ENCODE measurements at places on chromosomes 1 and 21.

DNA sequence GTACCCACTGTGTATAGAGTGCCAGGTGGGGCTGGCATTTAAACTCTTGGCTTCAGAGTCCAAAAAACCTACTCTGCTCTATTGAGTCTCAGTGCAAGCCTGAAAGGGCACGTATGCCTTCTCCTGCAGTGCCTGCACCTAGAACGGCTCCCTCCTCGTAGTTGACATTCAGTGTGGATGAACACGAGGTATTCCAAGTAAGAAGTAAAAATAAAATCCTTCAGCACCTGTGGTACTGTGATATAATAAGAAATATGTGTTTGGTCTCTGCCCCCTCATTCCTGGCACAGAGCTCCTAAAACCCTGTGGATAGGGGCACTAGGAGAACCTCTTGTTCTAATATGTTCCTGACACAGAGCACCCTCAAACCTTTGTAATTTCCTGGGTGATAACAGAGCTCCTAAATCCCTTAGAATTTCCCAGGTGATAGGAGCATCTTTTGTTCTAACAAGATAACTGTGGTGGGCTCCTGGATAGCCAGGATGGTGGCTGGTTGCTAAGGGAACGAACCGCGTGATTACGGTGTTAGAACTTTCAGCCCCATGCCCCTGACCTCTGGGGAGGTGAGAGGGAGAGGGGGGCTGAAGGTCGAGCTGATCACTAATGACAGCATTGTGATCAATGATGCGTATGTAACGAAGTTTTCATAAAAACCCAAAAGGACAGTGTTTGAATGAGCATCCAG, 16.8 kb downstream of the UCK2 start:
- DNase-seq = no peak

DNA sequence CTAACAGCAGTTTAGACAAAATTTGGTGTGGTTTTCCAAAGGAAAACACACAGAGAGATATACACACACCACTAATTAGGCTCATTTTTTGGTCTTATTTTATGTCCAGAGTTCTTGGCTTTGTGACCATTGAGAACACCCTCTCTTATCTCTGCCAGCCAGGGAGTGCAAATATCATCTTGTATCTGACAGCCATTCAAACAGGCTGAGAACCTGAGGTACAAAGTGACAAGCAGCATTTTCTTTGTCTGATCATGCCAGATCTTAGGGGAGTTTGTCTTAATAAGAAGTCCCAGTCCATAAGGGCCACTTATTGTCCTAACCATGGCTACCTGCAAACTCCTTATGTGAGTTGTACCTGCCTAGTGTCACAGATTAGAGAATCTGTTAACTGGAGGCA, 1165.2 kb downstream of the BRINP3 start:
- DNase-seq = no peak

- DNase-seq = no peak
Measured at GRCh38 chr1:28470146-28470545, 35.7 kb upstream of the RCC1 start.

GRCh38 chr1:112496290-112496689, 12.5 kb upstream of the WNT2B start:
- DNase-seq = no peak

DNA sequence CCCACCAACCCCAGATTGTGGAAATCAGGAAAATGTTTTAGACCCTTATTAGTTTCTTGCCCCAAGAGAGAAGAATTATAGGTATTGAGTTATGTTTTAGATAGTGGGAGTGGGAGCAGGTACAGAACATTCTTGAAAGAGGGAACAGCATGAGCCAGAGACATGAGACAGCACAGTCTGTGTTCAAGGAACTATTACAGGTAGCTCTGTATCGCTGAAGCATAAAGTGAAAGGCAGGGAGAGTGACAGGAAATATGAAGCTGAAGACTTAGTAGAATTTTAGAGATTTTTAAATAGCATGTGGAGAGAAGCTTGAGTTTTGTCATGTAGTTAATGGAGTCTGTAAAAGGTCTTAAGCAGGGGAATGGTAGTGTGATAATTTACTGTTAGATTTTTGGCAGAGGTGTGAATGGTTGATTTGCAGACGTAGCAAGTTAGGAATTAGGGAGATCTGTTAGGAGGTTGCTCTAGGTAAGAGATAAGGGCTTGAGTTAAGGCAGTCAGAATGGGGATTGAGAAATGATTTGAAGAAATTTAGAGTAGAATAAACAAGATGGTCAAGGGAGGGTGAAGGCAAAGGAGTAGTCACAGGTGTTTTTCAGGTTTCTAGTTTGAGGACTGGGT, 11.6 kb downstream of the SUCO start:
- no peak for DNase-seq

- no peak for DNase-seq
Measured at GRCh38 chr1:156075162-156075561, 7.1 kb downstream of the MEX3A start.

DNA sequence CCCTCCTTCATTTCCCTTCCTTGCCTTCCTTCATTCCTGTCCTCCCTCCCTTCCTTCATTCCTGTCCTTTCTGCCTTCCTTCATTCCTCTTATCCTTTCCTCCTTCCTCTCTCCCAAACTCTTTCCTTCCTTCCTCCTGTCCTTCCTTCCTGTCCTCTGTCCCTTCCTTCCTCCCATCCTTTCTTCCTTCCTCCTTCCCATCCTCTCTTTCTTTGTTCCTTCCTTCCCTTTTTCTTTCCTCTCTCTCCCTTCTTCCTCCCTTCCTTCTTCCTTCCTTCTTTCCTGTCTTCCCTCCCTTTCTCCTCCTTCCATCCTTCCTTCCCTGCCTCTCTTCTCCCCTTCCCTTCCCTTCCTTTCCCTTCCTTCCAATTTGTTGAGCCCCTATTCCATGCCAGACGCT, 15.8 kb upstream of the JUN start:
- DNase-seq = no peak
